Stimulated activated CD4-positive, alpha-beta T cell treated with anti-CD3 and anti-CD28 coated beads, TNF-alpha, amount 100 ng/mL, for 48 hours (primary cell): ENCODE measurements at places on chromosomes 11 and 22.
A peak's percentile ranks its signal among the peaks of the same experiment; 100 is the strongest.

- no peak for DNase-seq
Observed at GRCh38 chr11:4763096-4763495, 6.6 kb downstream of the OR51F1 start.

GRCh38 chr11:134999590-134999989, 587.5 kb upstream of the B3GAT1 start:
- DNase-seq, result no peak

GRCh38 chr22:37739035-37739434, 42.2 kb downstream of the TRIOBP start:
- DNase-seq, result no peak

GRCh38 chr11:102456381-102456780, 3.8 kb upstream of the TMEM123 start:
- no peak for DNase-seq

DNA sequence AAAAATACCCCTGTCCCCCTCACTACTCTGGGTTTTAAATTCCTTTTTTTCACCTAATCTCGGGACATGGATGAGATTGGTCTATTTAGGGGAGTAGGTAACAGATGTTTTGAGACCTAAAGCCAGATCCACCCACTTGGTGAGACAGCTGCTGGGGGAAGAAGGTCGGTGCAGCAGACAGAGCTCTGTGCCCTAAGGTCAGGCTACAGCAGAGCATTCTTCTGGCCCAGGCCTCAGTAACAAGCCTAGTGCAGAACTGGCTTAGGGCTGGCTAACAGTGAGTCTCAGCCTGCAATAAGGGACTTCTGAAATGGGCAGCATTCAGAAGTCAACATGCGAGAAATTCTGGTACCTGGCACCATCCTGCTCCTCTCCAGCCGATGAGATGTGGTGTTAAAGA, 444.9 kb upstream of the KIRREL3 start:
- no peak for DNase-seq

- no peak for DNase-seq
Observed at GRCh38 chr11:45657496-45658260, 7.7 kb downstream of the CHST1 start.

DNA sequence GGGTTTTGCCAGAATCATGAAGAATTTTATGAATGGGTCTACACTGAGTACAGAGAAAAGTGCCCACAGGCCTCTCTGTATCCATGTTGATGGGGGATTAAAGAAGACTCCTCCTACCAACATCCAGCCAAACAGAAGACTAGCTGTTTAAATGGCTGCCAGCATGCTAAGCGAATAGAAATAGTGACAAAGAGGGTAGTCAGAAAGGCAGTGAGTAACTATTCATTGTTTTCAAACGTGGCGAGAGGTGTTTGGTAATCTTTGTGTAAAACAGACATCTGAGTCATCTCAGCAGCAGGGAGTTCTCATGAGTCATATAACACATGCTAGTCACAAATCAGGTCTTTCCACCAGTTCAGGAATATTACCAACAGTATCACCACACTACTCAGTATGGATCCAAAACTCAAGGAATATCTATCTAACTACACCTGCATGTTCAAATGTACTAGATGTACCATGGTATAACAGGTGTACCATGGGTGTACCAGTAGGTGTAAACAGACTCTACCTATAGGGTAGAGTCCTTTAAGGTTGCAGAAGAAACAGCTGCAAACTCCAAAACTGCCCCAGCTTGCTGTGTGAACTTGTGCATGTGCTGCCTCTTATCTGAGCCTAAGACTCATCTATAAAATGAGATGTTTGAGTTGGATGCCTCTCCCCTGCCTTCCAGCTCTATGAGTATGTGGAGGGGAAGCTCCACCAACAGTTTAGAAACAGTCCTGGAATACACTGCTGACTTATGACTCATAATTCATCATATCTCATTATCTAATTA, 82.0 kb downstream of the SLC1A2 start:
- DNase-seq, result peak; percentile 9

GRCh38 chr22:24578355-24579257, 14.3 kb downstream of the LRRC75B start:
- no peak for DNase-seq

DNA sequence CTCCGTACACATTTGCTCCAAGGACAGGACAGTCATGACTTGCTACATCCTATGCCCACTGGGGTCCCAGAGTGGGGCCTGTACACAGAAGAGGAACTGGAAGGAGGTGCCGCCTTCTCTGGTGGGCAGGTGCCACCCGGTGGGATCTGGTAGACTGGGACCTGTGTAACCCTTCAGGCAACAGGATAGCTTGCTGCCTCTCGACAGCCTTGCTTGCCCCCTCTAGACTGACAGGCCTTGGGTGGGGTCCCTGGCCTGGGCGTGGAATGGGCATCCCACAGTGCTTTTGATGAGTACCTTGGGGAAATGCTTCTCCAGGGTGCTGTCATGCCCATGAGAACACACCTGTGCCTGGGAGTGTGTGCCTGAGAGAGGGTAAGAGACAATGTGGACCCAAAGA, 15.8 kb downstream of the SHANK3 start:
- no peak for DNase-seq

DNA sequence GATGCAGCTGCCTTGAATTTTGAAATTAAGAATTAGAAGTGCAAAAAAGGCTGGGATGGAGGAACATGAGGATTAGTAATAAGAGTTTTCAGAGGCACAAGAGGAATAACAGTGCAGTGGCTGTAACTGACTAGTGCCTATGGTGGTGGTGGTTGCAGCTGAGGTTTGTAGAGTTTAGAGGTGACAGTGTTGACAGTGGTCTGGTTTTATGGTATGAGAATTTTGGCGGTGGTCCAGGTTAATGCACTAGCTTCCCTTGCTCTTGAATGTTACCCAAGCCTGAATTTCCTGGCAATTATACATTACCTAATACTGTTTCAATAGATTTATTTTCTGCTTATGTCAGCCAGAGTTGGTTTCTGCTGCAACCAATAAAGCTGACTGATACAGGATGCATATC, 112.8 kb upstream of the C11orf87 start:
- DNase-seq, result no peak

DNA sequence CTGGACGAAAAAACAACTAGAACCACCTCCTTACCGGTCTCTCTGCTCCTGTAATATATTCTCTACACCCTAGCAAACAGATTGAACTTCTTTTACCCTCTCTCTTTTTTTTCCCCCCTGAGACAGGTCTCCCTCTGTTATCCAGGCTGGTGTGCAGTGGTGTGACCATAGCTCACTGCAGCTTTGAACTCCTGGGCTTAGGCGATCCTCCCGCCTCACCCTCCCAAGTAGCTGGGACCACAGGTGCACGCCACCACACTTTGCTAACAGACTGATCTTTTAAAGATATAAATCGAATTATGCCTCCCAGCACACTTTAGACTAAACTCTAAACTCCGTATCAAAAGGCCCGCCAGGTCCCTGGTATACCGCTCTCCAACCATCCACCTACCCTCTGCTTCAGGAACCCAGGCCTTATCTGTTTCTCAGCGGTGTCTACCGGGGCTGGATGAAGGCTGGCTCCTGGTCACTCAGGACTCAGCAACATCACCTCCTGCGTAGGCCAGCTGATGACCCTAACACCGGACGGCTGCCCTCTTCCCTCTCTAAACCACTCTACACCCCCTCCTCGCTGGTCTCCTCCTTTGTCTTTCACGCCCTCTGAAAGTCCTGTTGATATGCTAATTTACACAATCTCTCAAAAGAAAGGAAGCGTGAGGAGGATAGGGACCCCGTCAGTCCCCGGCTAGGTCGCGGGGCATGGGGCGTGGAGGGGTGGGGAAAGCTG, 745 bp downstream of the C22orf39 start:
- no peak for DNase-seq

GRCh38 chr22:50529416-50529896, 356 bp downstream of the TYMP start:
- DNase-seq, result no peak

DNA sequence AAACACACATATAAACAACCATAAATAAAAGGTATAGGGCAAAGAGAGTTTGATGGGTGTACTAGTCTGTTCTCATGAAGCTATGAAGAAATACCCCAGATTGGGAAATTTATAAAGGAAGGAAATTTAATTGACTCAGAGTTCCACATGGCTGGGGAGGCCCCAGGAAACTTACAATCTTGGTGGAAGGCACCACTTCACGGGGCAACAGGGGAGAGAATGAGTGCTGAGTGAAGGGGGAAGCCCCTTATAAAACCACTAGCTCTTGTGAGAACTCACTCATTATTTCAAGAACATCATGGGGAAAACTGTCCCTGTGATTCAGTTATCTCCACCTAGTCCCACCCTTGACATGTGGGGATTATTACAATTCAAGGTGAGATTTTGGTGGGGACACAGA, 385.9 kb upstream of the ANO5 start:
- no peak for DNase-seq

- DNase-seq, result no peak
Observed at GRCh38 chr22:35521358-35522224, 19.0 kb upstream of the RASD2 start.

DNA sequence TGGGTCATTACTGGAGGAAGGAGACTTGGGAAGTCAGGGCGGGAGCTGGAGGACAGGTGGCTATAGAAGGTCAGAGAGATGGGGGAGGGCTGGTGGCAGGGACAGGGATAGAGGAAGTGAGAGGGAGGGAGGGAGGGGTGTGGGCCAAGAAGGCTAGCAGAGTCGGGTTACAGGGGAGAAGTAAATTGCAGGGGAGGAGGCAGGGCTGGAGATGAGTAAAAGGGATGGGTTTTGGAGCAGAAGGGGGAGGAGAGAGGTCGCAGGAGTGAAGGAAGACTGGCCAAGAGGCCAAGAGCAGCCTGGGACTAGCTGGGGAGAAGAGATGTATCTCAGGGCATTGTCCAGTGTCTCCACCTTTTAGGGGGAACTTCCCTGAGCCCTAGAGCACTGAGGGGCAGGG, 33.0 kb downstream of the LRRC10B start:
- no peak for DNase-seq

DNA sequence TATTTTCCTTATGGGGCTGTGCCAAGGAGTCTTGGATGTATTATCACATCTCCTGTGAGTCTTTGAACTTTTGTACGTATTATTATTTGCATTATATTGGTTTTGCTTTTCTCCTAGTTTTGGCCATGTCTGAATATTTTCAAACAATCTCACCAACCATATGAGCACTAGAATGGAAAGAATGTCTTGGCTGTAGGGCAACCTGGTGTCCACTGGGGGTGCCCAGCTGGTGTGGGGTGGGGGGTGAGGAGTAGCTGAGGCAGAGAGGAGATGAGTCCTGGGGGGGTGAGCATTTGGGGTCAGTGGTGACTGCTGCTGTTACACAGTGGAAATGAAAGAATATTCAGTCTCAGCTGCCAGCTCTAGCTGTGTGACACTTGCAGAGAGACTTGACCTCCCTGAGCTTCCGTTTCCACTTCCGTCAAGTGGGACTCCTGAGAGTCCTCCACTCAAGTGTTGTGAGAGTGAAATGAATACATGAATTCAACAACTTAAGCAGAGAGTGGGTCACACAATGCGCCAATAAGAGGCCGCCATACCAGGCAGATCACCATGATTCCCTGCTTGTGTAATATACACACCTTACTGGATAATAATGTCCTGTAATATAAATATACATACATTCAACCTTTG, 12.7 kb upstream of the PVALB start:
- DNase-seq, result no peak

- DNase-seq, result no peak
Observed at GRCh38 chr11:8149726-8150125, 19.1 kb downstream of the RIC3 start.

GRCh38 chr22:18022876-18023275, 1.5 kb downstream of the MICAL3 start:
- DNase-seq, result no peak
